ENCODE measurements at places on chromosomes 16 and 17. TPM values are rescaled to one million over a fixed set of nuclear protein-coding genes. Genes with fewer than 3 reads are reported as not detected.

SUZ12 gene
- total RNA-seq = 60.1 TPM

ODAD4 gene
- total RNA-seq = 2.0 TPM

GRCh38 chr17:47698749-47699535 is 5.0 kb downstream of the TBKBP1 start:
- peak; percentile 87 for DNase-seq

GRCh38 chr16:20331635-20332034 is 4.3 kb upstream of the GP2 start:
- DNase-seq = no peak

Data from activated CD4-positive, alpha-beta memory T cell treated with anti-CD3 and anti-CD28 coated beads, Interleukin-2, amount 10 ng/mL, durations not matched to agents 7 days and 5 days (primary cell).